ENCODE measurements at places on chromosomes 16 and 17.

DNA sequence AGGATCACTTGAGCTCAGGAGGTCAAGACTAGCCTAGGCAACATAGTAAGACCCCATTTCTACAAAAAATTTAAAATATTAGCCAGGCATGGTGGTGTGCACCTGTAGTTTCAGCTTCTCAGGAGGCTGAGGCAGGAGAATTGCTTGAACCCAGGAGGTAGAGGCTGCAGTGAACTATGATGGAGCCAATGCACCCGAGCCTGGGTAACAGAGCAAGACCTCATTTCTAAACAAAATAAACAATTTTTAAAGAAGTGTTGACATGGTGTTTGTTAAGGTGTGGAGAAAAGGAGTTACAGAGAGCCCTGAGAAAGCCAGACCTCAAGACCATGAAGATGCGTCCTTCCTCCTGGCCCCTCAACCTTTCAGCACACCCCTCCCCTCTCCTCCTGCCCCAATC is 37.6 kb upstream of the C1QL1 start:
- no peak for DNase-seq

DNA sequence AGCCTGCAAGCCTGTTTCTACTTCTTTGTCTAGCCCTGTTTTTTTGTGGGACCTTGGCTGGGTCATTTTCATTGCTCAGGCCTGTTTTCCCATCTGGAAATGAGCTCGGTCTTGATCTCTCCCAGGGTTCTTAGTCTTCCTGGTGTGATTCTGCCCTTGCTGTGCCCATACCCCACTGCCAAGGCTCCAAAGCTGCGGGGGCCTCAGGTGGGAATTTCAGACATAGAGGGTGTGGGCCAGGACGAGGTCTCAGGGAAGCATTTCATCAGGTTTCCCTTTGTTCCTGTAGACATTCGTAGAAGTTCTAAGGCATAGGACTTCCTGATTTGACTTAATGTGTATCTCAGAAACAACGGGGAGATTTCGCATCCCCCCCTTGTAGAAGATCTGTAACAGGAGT is 5.8 kb downstream of the MPRIP start:
- no peak for DNase-seq

DNA sequence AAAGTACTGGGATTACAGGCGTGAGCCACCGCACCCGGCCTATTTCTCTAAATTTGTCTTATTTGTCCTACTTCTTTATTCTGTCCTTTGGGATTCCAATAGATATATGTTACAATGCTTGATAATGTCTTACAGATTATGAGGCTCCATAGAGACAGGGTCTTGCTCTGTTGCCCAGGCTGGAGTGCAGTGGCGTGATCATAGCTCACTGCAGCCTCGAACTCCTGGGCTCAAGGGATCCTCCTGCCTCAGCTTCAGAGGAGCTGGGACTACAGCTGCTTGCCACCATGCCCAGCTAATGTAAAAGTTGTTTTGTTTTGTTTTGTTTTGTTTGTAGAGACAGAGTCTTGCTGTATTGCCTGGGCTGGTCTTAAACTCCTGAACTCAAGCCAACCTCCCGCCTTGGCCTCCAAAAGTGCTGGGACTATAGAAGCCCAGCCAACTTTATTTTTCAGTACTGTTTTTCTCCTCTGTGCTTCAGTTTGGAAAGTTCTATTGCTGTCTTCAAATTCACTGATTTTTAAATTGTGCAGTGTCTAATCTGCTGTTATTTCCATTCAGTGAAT is 10.3 kb downstream of the ANKRD13B start:
- no peak for DNase-seq

DNA sequence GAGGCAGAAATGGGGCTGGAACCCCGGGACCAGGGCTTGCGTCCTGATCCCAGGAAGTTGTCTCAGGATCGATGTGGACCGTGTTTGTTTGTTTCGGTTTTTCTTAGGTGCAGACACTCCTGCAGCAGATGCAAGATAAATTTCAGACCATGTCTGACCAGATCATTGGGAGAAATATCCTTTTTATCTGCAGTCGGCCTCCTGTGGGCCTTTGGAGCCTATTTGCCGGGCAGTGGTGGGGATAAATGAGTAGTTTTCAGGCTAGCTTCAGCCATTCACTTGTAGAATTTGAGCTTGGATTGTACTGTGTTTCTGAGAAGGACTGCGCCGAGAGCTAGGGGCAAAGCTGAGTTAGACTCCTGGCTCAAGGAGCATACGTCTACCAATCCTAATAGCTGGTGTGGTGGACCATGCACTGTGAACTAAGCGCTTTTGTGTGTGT is 816 bp downstream of the HSBP1 start:
- no peak for DNase-seq

- DNase-seq, result no peak
Measured at GRCh38 chr17:82696259-82696658, 2.2 kb downstream of the RAB40B start.

DNA sequence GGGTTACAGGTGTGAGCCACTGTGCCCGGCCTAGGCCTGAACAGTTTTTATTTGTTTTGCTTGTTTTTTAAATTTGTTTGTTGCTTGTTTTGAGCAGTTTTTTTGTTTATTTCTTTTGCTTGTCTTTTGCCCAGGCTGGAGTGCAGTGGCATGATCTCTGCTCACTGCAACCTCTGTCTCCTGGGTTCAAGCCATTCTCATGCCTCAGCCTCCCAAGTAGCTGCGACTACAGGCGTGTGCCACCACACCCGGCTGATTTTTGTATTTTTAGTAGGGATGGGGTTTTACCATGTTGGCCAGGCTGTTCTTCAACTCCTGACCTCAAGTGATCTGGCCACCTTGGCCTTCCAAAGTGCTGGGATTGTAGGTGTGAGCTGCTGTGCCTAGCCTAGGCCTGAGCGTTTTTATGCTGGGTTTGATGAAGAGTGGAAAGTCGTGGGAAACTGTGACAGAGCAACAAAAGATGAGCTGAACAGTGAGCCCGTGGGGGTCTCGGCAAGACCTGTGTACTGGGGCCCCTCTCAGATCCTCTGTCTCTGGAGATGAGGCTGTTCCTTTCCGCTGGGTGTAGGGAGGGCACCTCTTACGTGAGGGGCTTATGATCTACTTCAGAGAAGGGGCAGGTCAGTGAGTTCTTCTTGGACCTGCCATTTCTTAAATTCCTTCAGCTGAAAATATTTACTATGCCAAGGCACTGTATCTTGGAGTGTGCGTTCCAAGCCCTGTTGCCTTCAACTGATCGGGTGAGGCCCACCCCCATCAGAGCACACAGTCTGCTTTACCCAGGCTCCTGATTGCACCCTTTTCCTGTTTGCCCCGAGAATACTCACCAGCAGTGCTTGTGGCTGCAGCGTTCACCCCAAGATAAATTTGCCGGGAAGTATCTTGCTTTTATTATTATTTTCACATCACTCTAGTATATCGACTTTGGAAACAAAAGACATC is 322.1 kb downstream of the SEC14L1 start:
- peak; percentile 58 for DNase-seq

GRCh38 chr16:73071131-73071940 is 23.4 kb upstream of the ZFHX3 start:
- DNase-seq, result no peak

DNA sequence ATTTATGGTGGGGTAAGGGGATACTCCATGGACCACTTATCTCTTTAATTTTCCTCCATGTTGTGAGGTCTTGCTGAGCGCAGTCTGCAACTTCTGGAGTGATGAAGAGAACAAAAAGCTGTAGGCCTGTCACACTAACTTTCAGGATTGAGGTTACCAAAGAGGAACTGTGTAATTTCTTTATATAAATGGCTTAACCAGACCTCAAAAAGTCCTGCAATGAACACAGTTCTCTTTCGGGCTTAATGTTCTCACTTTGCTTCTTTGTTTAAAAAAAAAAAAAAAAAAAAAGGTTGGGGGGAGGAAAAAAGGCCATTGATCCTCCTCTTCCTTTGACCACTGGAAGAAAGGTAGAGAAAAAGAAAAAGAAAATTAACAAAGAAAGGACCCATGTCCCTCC is 86.8 kb upstream of the SOX9 start:
- no peak for DNase-seq

- no peak for DNase-seq
Measured at GRCh38 chr17:57282296-57282695, 26.0 kb downstream of the MSI2 start.

DNA sequence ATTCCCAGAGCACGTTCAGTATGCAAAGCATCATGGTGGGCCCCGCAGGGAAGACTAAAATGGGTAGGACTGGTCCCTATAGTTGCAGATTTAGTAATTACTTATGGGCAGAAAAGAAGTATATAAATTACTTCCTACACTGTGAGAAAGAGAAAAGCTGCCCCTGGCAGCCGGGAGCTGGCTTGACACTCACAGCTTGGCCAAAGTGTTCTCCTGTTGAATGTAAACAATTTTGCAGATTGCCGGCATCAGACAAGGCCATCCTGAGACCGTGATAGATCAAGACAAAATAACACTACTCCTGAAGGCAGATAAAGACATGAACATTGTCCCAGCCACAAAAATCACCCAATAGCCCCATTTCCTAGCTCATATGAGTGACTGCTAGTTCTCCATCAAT is 98.5 kb downstream of the MARF1 start:
- DNase-seq, result no peak

- no peak for DNase-seq
Measured at GRCh38 chr16:84288902-84289301, 5.8 kb upstream of the WFDC1 start.

- no peak for DNase-seq
Measured at GRCh38 chr17:66221343-66221742, 7.9 kb downstream of the APOH start.

DNA sequence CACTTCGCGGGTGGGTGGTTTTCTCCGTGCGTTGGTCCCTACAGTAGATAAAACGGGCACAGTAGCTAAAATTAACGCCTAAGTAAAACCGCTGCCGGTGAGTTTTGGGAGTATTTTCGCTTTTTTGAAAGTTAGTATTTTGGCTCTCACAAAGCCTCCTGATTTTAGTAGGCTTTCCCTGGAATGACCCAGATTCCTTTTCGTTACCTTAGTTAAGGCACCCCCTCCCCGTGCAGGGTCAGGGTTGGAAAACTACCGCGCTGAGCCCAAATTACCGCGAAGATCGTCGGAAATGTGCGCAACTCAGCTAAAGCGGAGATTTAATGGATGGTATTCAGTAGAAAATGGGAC is 28.3 kb upstream of the ST6GALNAC1 start:
- DNase-seq, result no peak

GRCh38 chr16:21190599-21190998 is 20.8 kb downstream of the ZP2 start:
- no peak for DNase-seq

- no peak for DNase-seq
Measured at GRCh38 chr17:77654850-77655249, 303.7 kb upstream of the TNRC6C start.

- DNase-seq, result no peak
Measured at GRCh38 chr16:5907544-5907943, 809.9 kb upstream of the EEF2KMT start.

GRCh38 chr17:8153957-8154607 is 1.9 kb upstream of the PER1 start:
- peak; percentile 98 for DNase-seq

GRCh38 chr16:19094542-19095365 is 19.0 kb upstream of the ITPRIPL2 start:
- no peak for DNase-seq

DNA sequence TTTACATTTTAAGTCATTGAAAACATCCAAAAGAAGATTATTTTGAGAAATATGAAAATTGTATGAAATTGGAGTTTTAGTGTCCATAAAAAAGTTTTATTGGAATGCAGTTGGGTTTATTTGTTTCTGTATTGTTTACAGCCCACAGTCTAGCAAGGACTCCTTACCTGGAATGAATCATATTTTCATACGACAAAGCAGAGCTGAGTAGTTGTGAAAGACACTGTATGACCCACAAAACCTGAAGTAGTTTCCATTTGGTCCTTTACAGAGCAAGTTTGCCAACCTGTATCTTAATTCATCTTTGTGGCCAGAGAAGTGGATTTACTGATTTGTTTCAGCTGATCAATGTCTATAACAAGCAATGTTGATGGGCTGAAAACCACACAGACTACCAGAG is 10.3 kb downstream of the CCL18 start:
- no peak for DNase-seq

GRCh38 chr17:30922235-30923030 is 688 bp downstream of the ADAP2 start:
- DNase-seq, result peak; percentile 57

DNA sequence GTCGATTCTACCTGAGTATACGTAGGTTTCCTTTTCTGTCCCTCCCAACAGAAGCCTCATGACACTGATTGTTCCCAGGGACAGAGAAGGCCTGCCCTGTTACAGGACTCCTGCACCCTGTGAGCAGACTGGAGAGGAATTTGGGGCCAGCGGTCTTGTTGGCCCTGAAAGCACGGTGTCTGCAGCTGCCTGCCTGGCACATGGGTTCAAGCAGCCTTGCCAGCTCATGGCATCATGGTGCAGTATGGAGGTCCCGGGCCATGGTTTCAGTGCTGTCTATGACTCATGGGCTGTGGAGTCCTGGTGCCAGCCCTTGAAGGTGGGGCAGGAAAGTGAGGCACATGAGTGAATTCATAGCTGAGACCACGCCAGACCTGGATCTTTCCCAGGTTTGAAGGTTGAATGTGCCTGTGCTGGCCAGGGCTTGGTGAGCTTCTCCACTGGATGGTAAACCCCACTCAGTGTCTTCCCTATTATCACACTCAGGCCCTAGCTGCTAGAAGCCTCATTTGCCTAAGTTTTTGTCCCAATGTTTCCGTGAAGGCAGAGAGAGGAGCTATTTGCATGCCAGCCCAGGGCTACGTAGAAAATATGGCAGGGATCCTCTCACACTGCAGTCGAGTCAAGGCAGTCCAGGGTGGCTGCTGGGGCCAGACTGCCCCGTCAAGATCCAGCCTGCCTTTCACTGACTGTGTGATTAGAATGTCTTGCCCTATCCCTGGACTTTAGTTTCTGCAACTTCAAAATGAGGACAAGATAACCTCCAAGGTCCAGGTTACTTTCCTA is 277.2 kb upstream of the CCL2 start:
- DNase-seq, result no peak

- peak; percentile 92 for DNase-seq
Measured at GRCh38 chr17:45221081-45222013, at the start of gene FMNL1. Gene FMNL1, plus strand, starts transcription at chr17:45221885. Its CDS starts 240 bp downstream, at chr17:45222125.

DNA sequence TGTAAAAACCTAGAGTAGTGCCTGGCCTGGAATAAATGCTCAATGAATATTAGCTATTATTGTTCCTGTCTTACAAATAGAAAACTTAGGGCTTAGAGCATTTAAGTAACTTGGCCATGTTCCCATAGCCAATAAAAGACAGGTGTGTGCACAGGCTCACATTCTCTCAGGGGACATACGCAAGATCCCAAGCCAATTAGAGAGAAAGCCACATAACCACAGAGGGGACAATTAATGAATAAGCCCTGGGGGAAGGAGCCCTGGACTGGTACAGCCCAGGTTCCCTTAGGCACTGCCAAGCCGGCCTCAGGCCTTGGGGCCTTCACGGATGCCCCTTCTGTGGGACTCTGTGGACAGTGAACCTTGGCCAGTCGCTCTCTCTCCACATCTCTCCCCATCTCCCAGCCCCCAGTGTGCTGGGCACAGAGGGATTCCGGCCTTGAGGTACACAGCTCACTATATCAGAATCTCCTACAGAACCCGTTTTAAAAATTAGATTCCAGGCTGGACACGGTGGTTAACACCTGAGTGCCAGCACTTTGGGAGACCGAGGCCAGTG is 27.3 kb upstream of the ABCC12 start:
- no peak for DNase-seq

Measured in activated CD4-positive, alpha-beta T cell treated with anti-CD3 and anti-CD28 coated beads, Interleukin-2, amount 10 ng/mL, durations not matched to agents 24 days and 14 days (primary cell).